ENCODE measurements at places on chromosomes 2 and 18.

DNA sequence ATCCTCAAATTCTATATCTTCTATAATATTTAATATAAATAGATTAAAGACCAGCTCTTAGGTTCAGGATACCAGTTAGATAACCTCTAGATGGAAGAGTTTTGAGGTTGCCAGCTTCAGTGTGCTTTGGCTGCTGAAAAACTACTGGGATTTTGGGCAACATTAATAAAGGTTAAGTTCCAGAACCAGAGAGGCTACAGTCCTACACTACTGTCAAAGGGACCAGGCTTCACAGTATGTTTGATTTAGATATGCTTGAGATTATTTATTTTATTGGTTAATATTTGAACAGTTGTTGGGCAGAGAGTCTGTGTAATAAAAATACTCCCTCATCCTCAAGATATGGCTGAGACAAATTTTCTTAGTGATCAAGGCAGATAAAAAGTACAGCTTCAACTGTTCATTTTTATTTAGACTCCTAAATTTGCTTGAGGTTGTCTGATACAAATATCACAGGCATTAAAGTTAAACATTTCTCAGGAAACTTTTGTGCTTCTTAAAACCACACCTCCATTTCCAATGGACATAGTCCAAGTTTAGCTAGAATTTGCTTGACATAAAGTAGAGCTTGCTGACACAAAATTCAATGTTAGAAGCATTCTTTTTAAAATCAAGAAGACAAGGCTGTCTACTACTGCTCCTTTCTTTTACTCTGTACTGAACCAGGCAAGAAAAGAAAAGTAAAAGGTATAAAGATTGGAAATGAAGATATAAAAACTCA, 19.7 kb upstream of the TMEM17 start:
- no peak for DNase-seq

DNA sequence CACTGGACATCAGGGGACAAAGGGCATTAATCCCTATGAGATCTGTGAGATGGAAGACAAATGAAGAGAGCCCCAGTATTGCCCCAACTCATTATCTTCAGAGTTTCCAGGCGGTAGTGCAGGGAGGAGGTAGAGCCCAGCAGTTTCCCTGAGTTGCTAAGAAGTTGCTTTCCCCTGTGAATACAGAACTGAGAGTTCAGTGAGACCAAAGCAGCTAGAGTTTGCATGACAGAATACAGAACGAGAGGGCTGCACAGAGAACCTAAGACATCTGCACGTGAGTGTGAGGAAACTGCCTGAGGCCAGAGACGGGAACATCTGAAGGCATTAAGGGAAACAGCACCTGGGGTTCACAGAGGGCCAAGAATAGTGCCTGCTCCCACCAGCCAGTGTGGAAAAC, 18.1 kb upstream of the PGAP1 start:
- DNase-seq: no peak

GRCh38 chr18:13366962-13367892, 148.7 kb downstream of the LDLRAD4 start:
- peak; percentile 81 for DNase-seq

DNA sequence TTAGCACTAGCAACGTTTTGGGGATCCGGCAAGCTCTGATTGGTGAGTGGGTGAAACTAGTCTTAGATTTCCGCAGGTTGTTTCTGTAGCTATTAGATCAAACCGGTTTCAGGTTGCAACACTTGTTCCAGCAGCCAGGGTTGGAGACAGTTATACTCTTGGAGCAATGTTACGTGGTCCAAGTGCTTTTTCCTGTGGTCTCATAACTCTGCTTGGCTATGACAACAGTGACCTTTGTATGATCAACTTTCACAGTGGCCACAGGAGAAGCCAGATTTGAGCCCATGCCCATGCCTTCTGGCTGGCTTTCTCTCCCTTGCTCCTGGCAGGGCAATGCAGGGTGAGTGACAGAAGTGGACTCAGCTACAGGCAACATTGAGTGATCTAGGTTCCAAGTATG, 84.5 kb upstream of the TAF1B start:
- no peak for DNase-seq

DNA sequence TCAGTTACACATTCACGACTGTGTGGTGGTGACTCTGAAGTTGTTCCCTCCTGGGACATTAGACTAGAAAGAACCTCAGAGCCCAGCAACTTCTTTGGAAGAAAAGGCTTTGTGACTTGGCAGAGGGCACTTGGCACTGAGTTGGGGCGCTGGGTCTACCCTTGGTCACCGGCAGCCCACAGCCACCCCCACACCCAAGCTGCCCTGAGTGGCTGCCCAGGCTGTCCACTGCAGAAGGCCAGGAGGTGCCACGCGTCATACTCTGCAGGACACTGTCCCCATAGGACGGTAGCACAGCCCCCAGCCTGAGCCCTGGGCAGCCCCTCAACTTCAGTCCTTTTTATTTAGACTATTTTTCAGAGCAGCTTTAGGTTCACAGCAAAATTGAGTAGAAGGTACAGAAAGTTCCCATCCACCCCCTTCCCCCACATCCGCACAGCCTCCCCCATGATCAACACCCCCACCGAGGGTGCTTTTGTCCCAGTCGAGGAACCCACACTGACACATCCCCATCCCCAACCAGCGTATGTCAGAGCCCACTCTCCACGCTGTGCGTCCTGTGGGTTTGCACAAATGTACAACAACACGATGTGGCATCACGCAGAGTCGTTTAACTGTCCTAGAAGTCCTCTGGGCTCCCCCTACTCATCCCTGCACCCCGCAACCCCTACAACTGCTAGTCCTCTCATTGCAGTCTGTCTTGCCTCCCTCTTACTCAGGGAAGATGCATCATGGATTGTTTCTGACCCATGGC, 1.1 kb downstream of the PRLH start:
- no peak for DNase-seq

DNA sequence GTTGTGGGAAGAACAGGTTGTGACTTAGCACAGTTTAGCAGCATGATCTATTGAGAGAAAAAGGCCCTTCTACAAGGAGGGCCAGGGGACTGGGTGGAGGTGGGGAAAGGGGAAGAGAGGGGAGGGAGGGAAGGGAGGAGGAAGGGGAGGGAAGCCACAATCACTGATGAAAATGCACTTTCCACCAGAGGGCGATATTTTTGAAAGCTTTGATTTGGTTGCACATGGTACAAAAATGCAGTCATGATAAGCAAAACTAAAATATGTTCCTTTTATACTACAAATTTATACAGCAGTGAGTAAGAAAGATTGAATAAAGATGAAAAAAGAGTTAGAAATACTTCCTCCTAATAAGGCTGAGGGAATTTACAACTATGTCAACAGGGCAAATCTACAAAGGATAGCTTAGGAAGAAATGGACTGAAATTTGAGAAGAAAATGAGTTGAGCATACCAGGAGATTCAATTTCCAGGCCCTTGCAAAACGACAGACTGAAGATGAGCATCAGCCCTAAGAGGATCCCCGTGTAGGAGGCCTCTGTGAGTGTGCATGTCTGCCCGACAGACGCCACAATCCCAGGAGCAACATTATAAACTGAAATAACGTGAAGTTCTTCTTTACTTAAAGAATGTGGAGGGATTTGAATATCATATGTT, 17.2 kb downstream of the SH3YL1 start:
- DNase-seq: no peak

DNA sequence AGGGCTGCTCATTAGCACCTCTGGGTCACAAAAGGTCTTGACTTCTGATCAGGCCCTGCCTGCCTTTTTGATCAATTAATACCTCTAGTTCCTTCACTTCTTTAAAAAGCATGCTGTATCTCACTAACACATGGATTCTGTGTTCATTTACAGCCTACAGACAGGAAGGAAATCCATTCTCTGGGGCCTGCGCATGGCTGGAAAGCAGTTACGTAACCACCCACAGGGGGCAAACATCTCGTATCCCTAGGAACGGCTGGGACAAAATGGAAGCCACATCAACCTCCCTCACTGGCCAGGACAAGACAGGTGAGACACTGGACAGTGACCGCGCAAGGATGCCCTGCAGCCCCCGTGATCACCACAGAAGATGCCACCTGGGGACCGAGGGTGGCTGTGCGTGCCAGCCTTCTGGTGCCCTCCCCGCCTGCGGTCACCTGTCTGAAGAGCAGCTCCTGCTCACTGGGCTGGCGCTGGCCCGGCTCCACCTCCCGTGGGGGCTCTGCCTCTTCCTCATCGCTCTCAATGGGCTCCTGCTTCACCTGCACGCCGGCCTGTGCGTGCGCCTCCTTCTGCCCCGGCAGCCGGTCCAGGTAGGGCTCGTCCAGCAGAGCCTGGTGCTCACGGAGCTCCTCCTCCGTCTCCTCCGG, 266.9 kb downstream of the TWIST2 start:
- DNase-seq: no peak

DNA sequence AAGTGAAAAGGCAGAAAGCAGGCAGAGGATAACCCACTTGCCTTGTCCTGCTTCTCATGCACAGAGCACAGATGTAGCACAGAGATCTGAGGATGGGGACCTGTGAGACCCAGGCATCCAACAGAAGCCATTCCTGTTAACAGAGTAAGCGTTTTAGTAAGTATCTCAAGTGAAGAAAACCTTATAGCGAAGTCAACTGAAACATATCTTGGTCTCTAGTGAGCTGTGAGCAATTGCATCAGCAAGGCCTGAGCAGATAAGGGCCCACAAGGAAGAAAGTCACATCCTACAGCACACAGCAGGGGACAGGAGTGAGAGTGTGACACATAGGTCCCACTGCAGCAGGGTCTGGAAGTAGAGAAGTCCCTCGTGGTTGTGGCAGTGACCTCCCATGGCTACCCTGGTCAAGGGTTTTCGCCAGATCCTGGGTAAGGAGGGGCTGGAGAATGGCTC, 248.7 kb upstream of the TNP1 start:
- DNase-seq: no peak

GRCh38 chr2:219059725-219060682, 717 bp downstream of the IHH start:
- no peak for DNase-seq

DNA sequence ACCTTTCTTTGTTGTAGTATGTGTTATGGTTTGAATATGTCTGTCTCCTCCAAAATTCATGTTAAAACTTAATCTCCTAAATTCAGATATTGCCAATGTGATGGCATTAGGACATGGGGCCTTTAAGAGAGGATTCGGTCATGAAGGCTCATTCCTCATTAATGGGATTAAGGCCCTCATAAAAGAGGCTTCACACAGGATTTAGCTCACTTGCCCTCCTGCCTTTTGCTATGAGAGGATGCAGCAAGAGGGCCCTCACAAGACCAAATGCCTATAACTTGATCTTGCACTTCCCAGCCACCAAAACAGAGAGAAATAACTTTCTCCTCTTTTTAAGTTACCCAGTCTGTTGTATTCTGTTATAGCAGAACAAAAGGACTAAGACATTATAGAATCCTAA, 19.7 kb downstream of the ZBTB14 start:
- no peak for DNase-seq

- DNase-seq: no peak
These were observed 312.7 kb upstream of the CYRIA start for GRCh38 chr2:16978301-16978700.

DNA sequence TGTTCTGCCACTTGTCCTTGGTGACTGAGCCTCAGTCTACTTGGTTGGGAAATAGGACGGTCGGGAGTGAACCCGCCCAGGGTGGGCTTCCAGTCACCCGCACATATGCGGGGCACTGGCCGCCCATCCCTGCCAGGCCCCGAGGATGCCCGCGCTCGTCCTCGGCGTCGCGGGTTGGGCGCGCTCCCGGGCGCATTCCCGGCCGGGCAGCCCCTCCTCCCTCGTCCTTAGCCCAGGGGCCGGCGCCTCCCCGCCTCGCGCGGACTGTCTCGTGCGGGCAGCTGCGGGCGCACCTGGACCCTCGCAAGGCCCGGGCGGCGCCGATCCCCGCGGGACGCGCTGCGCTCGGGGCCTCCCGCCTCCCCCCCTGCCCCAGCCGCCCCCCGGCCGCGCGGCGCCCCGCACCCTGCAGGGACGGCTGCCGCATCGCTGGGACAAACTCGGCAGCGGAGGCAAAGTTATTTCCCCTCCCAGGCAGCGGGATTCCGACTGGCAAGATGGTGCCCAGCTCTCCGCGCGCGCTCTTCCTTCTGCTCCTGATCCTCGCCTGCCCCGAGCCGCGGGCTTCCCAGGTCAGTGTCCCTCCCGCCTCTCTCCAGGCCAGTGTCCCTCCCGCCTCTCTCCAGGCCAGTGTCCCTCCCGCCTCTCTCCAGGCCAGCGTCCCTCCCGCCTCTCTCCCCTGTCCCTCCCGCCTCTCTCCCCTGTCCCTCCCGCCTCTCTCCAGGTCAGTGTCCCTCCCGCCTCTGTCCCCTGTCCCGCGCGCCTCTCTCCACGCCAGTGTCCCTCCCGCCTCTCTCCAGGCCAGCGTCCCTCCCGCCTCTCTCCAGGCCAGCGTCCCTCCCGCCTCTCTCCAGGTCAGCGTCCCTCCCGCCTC, at the start of gene FBLN7:
Gene FBLN7 (plus strand): TSS at position 227 of the 874 bp plus-strand sequence. CDS start 271 bp downstream, at position 498.
- peak; percentile 84 for DNase-seq

- DNase-seq: no peak
These were observed 1078.5 kb upstream of the ZEB2 start for GRCh38 chr2:145598434-145598833.

DNA sequence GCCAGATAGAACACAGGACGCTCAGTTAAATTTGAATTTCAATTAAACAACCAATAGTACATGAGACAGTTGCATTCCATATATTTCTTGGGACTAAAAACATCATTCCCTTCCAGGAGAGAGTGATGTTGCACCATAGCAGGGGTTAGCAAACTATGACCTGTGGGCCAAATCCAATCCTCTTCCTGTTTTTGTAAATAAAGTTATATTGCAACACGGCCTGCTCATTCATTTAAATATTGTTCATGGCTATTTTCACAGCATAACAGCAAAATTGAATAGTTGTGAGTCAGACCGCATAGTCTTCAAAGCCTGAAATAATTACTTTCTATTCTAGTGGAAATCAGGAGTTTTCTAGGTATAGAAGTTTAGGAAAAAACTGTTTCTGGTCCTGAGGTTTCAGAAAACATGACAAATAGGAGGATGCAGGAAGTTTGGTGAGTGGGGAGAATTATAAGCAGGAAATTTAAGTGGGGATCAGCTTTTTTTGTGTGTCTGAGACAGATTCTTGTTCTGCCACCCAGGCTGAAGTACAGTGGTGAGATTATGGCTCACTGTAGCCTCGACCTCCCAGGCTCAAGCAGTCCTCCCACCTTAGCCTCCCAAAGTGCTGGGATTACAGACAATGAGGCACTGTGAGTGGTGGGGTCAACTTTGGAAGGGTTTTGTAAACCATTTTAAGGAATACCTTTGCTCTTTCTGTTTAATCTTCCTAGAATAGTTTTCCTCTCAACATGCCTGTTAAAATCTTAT, 131.5 kb downstream of the SOCS6 start:
- no peak for DNase-seq

- no peak for DNase-seq
These were observed 146.5 kb downstream of the CABLES1 start for GRCh38 chr18:23281626-23282436.
